Kasumi-1 (cell line): ENCODE measurements at places on chromosomes 2 and 18.

DNA sequence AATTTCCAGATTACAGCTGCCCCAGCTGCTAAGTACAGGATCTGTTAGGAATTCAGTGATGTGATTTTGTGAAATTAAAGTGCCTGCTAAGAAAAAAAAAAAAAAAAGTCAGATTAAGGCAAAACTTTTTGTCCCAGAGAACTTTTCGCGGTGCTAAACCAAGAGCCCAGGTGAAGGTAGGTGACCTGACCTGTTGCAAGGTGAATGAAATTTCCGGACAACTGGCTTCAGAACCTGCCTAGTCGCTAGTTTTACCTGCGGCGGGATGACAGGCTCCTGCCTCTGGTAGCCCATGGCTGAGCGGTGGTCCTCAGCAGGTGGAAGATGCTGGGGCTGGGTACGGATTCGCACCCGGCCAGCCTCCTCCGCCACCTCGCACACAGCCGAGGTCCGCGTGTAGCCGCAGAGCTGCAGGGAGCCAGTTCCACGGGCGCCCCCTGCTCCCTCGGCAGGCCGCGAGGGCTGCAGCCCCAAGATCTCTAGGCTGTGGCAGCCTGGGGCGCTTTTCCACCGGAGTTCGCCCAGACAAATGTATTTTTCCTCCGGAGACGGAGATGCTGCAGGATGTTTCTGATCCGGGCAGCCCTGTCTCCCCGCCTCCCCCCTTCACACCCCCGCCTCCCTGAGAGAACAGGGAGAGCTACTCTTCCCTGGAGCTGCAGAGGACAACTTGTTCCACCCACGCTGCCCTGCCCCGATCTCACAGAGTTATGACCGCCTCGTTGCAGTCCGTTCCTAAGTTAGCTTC is at the start of gene SLC38A11:
TSS of gene SLC38A11 (minus strand) at position 572 of the 748 bp plus-strand sequence. CDS start at position 294, 278 bp downstream.
- DNase-seq, result no peak

DNA sequence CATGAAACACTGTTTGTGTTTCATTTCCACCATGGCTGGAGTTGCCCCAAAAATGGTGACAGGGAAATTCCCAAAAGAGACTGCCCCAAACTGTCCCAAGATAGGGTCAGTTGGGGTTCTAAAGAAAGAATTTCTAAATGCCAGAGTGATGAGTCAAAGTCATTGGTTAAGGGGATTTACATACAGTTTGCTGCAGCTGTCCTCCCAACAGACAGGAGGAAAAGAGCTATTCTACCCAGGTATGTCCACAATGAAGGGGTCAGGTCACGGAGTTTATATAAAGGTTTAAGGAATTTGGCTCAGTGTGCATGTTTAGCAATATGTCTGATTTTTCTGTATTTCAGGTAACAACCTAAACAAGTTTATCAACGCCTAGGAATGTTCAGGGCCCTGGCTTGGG is 344.1 kb downstream of the TDRD15 start:
- DNase-seq, result no peak

DNA sequence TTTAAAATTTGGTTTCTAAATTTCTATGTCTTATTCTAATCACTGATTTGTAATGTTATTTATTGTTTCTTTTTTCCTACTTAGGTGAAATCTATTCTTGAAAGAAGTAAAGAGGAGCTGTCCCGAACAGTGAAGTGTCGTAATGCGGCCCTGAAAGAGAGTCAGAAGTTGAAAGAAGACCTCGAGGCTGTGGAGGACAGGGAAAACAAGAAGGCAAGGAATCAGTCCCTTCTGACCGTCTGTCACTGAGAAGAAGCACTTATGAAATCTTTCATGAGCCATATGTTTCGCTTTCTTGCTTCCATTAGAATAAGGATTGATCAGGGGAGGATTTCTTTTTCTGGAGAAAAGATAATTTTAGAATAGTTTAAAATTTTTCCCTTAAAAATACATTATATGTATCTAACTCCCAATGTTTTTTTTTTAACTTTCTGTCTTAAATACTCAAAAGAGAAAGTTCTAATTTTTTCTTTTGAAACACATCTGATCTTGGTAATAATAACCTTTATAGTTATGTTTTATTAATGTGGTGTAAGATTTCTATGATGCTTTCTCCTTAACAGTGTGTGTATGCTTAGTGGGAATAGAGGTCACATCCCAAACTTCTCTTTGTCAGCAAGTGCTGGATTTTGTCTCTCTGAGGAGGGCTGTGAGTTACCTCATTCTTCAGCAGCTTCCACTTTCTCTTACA is 79.0 kb downstream of the CCDC150 start:
- no peak for DNase-seq

GRCh38 chr2:10741139-10741538 is 19.7 kb downstream of the ATP6V1C2 start:
- no peak for DNase-seq

GRCh38 chr18:5103693-5104092 is 93.4 kb downstream of the AKAIN1 start:
- no peak for DNase-seq

- DNase-seq, result peak; percentile 14
Measured at GRCh38 chr2:190537765-190538164, 3.2 kb upstream of the NEMP2 start.

DNA sequence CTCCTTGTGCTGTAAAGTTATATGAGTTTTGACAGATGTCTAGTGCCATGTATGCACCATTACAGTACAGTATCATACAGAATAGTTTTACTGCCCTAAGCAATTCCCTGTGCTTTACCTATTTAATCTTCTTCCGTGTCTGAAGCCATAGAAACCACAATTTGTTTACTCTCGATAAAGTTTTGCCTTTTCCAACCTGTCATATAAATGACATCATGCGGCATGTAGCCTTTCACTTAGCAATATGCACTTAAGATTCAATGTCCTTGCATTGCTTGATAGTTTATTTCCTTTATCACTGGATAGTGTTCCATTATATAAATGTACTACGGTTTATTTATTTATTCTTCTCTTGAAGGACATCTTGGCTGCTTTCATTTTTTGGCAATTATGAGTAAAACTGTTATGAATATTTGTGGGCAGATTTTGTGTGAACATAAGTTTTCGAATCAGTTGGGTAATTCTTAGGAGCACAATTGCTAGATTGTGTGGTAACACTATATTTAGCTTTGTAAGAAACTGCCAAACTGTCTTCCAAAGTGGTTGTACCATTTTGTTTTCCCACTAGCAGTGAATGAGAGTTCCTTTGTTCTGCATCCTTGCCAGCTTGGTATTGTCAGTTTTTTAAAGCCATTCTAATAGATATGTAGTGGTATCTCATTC is 136.8 kb upstream of the MAP3K20 start:
- DNase-seq, result no peak

GRCh38 chr2:70233926-70234325 is 14.5 kb downstream of the TIA1 start:
- DNase-seq, result no peak

DNA sequence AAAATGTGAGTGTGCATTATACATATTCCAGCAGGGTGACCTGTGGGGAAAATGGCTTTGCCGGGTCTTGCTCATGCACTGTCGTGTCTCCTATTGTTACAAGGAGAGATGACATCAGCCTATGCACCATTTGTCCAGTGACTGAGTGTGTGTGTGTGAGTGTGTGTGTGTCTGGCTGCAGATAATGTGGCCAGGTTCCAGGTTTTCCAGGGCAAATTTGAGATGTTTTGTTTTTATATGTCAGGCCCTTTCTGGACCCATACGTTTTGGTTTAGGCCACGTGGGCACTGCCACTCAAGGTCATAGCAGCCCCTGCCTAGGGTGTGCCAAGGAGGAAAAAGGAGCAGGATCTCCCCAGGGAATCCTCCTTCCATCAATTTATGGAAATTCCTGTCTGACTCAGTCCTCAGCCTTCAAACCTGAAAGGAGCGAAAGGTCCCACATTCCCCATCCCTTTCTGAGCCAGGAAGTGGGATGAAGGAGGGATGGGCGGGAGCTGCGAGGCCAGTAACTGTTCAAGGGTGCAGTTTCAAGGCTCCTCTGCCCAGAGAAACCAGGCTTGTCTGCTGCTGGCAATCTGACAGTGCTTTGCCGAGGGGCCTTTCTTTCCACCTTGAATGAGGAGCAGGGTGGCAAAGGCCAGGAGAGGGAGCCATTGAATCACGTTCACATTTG is 93.0 kb upstream of the SMAD2 start:
- DNase-seq, result peak; percentile 65

GRCh38 chr2:126828491-126828890 is 70.2 kb upstream of the TEX51 start:
- peak; percentile 75 for DNase-seq

- DNase-seq, result no peak
Measured at GRCh38 chr18:51164342-51164741, 33.1 kb downstream of the MEX3C start.

DNA sequence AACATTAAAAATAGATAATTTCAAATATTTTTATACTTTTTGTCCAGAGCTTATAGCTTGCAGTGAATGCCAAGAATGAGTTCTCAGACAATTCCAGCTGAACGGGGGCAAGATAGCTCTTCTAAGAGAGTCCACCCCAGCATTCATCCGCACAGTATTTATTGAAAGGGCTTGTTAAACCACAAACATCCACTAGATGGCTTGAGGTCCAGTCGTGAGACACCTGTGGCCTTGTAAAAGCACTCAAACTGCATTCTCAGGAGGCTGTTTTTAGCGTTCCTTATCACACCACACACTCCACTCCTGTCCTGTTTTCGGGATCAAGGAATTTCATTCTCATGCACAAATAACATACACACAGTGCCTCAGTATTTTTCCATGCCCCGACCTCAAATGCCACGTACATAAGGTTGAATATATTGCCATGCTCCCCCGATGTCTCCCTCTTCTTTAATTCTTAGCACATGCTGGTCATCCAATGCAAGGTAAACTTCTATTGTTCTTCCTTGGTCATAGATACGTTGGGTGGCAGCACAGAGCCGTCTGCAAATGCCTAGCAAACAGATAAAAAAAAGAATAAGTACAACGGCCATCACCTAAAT is 47.4 kb downstream of the DNAJC10 start:
- DNase-seq, result peak; percentile 59

DNA sequence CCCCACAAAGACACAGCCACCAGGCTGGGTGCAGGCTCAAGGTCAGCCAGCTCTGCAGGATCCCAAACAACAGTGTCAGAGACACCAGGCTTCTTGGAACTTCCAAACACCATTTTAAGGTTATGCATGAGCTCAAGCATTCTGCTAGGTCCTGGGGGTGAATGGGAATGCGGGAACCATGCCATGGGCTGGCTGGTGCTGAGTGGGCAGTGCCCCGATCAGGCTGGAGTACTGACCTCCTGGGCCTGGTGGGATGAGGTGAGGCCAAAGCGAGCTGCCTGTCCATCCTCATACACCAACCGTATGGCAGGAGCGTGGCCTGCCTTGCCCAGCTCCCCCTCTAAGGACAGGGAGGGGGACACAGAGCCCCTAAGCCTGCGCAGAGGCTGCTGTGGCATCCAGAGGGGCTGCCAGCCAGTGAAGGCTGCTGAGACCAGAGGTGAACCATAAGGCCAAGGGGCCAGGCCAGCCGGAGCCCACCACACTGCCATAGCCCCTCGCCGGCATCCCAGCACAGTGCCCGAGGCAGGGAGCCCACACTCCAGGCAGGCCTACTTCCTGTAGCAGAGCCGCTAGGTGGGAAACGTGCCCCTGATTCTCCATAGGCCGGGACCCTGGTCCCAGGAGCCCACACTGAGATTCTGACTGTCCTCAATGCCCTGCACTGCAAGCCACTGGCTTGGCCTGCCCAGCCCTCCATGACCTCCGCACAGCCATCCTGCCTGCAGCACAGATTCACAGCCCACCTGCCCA is 135.0 kb downstream of the HDAC4 start:
- DNase-seq, result no peak

DNA sequence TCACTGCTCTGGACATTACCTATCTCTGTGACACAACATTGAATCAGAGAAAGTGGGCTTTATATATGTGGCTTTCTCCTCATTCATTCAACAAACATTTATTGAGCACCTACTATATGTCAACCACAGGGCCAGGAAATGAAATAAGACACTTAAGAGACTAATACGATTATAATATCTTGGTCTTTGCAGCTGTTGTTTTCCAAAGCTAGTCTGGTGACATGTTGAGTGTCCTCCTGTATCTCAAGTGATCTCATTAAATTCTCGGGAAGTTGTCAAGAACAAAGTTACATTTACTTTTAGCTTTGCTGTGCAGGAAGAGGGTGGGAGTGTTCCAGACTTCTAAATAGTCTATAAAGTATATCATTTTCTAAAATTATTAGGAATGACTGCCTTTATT is 164.6 kb upstream of the SP5 start:
- no peak for DNase-seq

DNA sequence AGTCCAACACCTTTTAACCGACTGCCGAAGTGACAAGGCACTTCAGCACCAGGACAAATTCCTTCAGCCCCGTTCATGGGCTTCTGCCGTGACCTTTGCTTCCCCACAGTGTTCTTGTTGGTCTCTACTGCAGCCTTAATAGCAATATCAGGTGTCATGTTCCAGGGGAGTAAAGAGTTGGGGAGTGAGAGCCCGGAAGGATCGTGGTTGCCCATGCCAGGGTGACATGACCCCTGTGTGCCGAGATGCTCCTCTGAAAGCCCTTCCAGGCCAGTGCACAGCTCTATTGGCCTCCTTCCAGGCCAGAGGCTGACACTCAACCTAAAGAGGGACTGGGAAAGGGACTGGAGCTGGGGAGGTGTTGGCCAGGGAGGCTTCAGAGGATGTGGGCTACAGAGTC is 279.2 kb downstream of the CYRIA start:
- DNase-seq, result no peak

- DNase-seq, result no peak
Measured at GRCh38 chr18:53033128-53033527, 693.1 kb downstream of the DCC start.

- no peak for DNase-seq
Measured at GRCh38 chr2:45283764-45284620, 274.7 kb upstream of the SIX2 start.

DNA sequence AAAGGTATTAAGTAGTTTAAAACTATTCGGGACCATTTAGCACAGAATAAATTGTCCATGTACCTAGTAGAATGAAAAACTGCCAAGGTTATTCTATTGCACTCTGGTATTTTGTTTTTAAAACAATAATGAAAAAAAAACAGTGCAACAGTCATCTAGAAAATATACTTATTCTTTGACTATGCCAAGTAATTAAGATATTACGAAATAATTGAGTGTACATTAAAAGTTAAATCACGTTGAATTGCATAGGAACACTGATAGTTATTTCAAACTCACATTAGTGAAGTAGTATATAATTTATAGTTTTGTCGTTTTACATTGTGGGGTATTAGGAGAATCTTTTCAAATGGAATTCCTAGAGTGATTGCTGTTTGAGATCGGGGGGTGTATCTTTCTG is 20.1 kb downstream of the R3HDM1 start:
- DNase-seq, result no peak

DNA sequence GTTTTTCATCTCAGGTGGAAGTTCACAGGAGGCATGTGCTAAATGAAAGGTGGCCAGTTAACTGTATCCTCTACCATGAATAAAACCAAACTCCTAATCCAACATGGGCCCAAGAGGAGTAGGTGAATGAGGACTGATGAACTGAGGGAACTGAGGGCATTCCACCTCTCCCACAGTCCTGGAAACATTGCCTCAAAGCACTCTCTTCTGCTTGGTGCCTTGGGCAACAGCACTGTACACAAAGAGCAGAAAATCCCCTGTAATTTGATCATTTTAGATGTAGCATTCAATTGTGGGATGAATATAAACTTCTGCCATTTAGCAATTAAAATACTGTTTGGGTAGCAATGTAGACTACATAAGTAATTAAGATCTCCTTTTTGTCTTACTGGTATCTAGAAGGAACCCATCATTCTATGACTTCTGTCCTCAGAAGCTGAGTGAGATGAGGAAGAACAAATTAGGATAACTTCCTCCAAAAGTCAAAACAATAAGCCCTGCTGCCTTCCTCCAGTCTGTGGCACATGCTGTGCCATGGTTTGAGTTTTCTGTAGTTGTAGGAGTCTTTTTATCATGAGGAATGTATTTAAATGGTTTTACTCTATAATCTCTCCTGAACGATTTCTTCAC is 86.7 kb upstream of the ZEB2 start:
- DNase-seq, result no peak

- DNase-seq, result no peak
Measured at GRCh38 chr2:131590896-131591295, 63.2 kb downstream of the CCDC74A start.
